NCI-H2171 treated with DMSO at 0.1 percent for 48 hours (cell line): ENCODE measurements at places on chromosomes 3 and 15.

- DNase-seq = no peak
Observed at GRCh38 chr3:32501783-32502117, 902 bp downstream of the CMTM6 start.

- no peak for DNase-seq
Observed at GRCh38 chr3:177992993-177993970, 543.0 kb upstream of the KCNMB2 start.

- no peak for DNase-seq
Observed at GRCh38 chr3:117277816-117278215, 568.2 kb downstream of the TUSC7 start.

DNA sequence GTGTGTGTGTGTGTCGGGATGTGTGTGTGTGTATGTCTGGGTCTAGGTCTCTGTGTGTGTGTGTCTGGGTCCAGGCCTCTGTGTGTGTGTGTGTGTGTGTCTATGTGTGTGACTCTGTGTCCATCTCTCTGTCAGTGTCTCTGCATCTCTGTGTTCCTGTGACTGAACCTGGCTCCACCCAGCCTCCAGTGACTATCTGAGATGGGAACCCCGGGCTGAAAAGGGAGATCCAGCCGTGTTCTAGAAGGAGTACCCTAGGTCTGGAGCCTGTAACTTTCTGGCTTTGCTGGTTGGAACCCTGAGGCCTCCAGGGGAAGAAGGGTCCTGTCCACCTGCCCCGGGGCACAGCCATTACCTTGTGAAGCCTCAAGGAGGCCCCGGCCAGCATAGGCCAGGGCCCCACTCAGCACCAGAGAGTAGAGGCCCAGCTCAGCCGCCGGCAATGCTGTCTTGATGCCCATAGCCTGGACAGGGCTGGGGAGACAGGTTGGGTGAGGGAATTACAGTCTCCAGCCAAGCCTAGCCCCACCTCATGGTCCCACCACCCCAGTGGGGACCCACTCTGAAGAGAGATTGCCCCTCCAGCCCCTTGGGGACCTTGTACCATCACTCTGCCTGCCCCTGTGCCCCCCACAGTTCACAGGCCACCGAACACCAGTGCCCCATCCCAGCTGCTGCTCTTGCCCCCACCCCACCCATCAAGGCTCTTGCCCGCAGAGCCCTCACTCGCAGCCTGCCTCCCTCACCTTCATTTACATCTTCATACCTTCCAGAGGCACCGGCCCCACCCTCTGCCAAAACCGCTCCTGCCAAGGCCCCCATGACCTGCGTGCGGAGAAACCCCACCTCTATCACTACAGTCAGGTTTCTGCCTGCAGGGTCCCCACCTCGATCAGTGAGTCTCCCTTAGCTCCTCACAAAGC is 2.0 kb downstream of the HHATL start:
- no peak for DNase-seq
